ENCODE measurements at places on chromosomes 12 and 14.

DNA sequence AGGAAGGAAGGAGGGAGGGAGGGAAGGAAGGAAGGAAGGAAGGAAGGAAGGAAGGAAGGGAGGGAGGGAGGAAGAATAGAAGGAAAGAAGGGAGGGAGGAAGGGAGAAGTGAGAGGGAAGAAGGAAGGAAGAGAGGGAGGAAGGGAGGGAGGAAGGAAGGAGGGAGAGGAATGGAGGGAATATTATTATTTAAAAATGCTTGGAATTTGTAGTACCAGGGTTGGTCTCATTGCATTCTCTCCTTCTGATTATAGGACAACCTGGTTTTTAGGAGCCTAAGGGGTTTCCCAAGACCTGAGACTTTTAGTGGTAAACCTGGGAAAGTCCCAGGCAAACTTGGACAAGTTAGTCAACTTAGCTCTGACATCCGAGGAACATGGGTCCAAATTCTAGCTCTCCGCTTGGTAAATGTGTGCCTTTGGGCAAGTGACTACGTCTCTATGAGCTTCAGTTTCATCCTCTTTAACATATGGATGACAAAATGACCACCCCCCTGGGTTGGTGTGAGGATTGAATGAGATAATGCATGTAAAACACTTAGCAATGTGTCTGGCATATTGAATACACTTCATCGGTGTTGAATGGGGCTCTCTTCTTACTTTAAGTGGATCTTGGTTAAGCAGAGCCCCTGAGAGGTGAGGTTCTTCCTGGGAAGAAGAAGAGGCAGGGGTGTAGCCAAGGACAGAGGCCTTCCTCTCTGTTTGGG lies 690.7 kb upstream of the TBX3 start:
- no peak for DNase-seq

DNA sequence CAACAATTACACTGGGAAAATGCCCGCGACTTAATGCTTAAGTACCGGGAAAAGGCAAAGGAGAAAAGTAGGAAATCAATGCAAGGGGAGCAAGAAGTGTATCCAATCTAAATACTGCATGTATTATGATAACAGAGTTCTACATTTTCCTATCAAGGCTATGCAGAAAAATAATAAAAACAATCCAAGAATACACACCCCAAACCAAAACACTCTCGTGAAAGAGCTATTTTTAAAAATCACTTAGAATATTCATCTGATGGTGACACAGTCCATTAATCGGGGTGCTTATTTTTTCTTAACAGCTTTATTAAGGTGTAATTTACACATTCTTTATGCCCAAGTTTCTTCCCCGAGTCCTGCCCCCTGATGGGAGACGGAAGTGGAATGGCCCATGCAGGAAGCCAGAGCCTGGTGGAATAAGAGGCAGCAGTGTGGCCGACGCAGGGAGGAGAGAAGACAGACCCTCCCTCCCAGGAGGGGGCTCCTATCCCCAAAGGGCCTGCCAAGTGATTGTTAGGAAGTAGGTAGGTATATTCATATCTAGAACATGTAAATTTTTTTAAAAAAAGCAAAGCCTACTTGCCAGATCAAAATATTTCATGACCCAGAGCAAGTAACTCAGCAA lies 174.3 kb downstream of the FOXN3 start:
- no peak for DNase-seq

GRCh38 chr12:4027412-4027811 lies 154.2 kb upstream of the PARP11 start:
- DNase-seq = no peak

DNA sequence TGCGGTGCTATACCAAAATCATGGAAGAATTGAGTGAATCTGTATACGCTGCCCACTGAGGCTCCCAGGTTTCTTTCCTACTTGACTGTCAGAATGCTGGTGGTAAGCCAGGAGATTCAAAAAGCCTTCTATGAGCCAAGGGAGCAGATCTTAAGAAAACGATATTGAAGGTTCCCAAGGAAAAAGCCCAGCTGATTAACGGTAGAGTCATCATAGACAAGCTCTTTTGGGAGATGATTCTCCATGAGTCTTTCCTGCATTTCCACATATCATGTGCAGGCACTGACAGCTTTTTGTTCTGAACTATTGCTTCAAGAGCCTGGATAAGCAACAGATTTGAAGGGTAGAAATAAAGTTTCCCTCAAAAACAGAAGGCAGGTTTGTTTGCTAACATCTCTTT lies 17.5 kb downstream of the SLC35F4 start:
- DNase-seq = no peak

- DNase-seq = no peak
Observed at GRCh38 chr14:21108791-21109190, 7.9 kb downstream of the TMEM253 start.
